ENCODE measurements at places on chromosomes 4 and X.

GRCh38 chrX:136588036-136588435 is 56.0 kb downstream of the VGLL1 start:
- DNase-seq, result no peak
- no peak overlapping the region for H3K4me3 ChIP-seq
- no peak overlapping the region for H3K27ac ChIP-seq

- no peak overlapping the region for H3K4me3 ChIP-seq
- no peaks in the 10 kb centered on the region for H3K27me3 ChIP-seq
- peaks cover 4% of the 10 kb centered on the region for H3K4me1 ChIP-seq
- no peak overlapping the region for H3K27ac ChIP-seq
- no peaks in the 10 kb centered on the region for H3K36me3 ChIP-seq
Observed at GRCh38 chr4:37599092-37599790, 86.9 kb downstream of the RELL1 start.

DNA sequence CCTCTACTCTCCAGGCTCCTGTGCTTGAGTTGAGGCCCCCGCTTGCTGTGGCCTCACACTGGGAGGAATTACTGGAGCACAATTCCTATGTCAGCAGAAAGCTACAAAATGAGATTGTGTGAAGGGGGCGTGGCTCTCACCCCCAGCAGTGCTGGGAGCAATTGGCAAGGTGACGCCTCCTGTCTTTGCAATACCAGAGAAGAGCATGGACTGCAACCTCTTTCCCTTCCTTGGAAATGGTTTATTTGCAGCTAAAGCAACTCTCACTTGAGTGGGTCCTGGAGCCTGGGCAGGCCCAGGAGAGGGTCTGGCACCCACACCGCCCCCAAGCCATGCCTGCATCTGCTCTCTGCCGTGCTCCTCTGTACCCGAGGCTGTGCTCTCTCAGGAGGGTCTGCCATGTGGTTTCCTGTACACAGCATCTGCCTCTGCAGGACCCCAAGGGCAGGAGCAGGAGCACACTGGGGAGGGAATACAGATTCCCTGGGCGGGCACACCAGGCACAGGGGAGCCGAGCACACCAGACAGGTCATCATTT is 32.9 kb upstream of the HGFAC start:
- no peaks in the 10 kb centered on the region for H3K4me1 ChIP-seq
- H3K27me3 ChIP-seq, result no peaks in the 10 kb centered on the region
- H3K4me3 ChIP-seq, result no peak overlapping the region
- peak; percentile 25 for DNase-seq
- H3K27ac ChIP-seq, result no peak overlapping the region

DNA sequence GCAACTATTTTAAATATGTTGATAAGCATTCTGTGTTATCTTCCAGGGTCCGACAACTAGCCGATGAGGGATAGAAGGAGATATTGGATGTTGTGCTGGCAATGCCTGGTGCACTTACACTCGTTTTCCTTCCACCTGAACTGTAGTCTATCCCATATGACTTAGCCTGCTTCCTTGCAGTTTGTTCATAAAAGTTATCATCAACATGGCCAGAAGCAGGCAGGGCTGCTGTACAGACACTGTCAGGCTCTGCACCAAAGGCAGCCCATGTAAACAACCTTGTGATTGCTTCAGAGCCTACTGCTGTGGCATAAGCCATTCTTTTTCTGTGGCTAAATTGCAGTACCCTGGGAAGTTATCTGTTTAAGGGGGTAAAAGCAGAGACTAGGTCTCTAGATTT is 1.6 kb downstream of the MAPK10 start:
- no peaks in the 10 kb centered on the region for H3K36me3 ChIP-seq
- H3K27me3 ChIP-seq, result no peaks in the 10 kb centered on the region
- H3K27ac ChIP-seq, result no peak overlapping the region
- H3K4me3 ChIP-seq, result no peak overlapping the region
- DNase-seq, result no peak
- H3K4me1 ChIP-seq, result no peaks in the 10 kb centered on the region

- H3K27me3 ChIP-seq, result no peaks in the 10 kb centered on the region
- DNase-seq, result no peak
- no peak overlapping the region for H3K27ac ChIP-seq
- no peaks in the 10 kb centered on the region for H3K36me3 ChIP-seq
Observed at GRCh38 chr4:21571100-21571499, 377.5 kb downstream of the KCNIP4 start.

DNA sequence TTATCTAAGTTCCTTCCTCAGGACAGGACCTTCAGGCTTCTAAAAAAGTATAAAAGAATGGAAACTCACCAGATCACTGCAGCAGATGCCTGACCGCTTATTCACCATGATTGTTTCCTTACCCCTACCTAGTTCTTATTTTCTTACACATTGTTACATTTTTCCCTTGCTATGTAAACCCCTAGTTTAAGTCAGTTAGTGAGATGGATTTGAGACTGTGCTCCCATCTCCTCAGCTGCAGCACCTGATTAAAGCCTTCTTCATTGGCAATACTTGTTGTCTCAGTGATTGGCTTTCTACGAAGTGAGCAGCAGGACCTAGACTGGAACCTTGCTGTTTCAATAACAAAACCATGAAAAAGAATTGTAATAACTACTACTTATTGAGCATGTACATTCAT is 4.7 kb downstream of the SPARCL1 start:
- peaks cover 20% of the 10 kb centered on the region for H3K4me1 ChIP-seq
- H3K27me3 ChIP-seq, result no peaks in the 10 kb centered on the region
- H3K36me3 ChIP-seq, result no peaks in the 10 kb centered on the region
- peak overlapping the region; percentile 54 for H3K4me3 ChIP-seq

DNA sequence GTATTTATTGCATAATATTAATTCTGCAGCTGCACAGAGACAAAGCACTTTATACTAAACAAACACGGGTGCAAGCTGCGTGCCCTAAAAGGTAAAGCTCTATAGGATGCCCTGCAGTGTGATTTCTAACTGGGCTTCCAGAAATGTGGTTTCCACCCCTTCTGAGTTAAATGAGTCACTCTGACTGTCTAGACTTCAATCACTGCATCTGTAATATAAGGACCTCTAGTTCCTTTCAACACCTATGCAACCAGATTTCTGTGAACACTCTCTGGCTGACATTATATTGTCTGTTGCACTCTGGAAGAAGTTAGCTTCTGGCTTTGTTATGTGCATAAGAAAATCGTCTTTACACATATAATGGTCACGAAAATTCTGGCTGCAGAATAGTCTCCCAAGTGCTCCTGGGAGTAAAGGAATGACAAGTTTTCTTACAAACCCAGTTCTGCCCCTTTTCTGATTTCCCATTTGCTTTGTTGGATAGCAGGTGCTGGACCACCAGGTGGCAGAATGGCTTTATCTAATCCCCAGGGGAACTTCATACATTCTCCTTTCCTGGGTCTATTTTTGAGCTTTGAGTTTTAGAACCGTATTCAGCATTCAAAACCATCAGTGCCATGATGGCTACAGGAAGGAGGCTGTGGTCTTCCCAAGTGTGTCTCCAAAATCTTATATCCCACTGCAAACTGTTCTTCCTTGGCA is 842.2 kb downstream of the STIM2 start:
- H3K4me1 ChIP-seq, result no peaks in the 10 kb centered on the region
- H3K36me3 ChIP-seq, result no peaks in the 10 kb centered on the region
- H3K27me3 ChIP-seq, result no peaks in the 10 kb centered on the region
- DNase-seq, result no peak
- no peak overlapping the region for H3K27ac ChIP-seq
- no peak overlapping the region for H3K4me3 ChIP-seq

GRCh38 chr4:2177443-2178093 is 64.4 kb downstream of the HAUS3 start:
- H3K36me3 ChIP-seq, result no peaks in the 10 kb centered on the region
- no peak overlapping the region for H3K27ac ChIP-seq
- H3K4me1 ChIP-seq, result no peaks in the 10 kb centered on the region

- no peak for DNase-seq
- no peak overlapping the region for H3K4me3 ChIP-seq
- no peaks in the 10 kb centered on the region for H3K27me3 ChIP-seq
- H3K4me1 ChIP-seq, result peaks cover 11% of the 10 kb centered on the region
Observed at GRCh38 chr4:163500586-163500985, 6.1 kb downstream of the TMA16 start.

DNA sequence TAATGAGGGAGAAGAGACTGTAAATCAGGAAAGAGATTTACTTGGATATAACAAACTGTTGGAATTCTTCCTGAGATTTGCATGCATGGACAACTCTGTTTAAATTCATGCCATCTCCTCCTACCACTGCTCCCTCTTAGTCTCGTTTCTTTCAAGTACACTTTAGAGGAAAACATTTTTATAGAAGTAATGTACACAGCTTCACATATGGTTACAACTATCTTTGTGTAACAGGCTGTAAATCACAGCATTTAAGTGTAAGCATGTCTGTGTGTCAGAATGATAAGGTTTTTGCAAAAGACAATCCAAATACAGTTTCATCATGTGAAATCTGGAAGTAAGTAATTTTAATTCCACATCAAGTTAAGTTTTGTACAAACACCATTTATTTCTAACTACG is 21.5 kb upstream of the ENPEP start:
- H3K4me1 ChIP-seq, result no peaks in the 10 kb centered on the region
- no peak overlapping the region for H3K27ac ChIP-seq
- H3K27me3 ChIP-seq, result no peaks in the 10 kb centered on the region
- H3K36me3 ChIP-seq, result no peaks in the 10 kb centered on the region
- no peak for DNase-seq

GRCh38 chr4:1898681-1899080 is 27.5 kb downstream of the NSD2 start:
- DNase-seq, result no peak
- H3K36me3 ChIP-seq, result peaks cover 5% of the 10 kb centered on the region
- no peak overlapping the region for H3K4me3 ChIP-seq
- H3K27me3 ChIP-seq, result no peaks in the 10 kb centered on the region
- H3K27ac ChIP-seq, result no peak overlapping the region

- H3K4me1 ChIP-seq, result no peaks in the 10 kb centered on the region
- no peaks in the 10 kb centered on the region for H3K27me3 ChIP-seq
- H3K4me3 ChIP-seq, result no peak overlapping the region
- no peak overlapping the region for H3K27ac ChIP-seq
- H3K36me3 ChIP-seq, result no peaks in the 10 kb centered on the region
- no peak for DNase-seq
Observed at GRCh38 chr4:156456830-156457229, 503.2 kb upstream of the CTSO start.

DNA sequence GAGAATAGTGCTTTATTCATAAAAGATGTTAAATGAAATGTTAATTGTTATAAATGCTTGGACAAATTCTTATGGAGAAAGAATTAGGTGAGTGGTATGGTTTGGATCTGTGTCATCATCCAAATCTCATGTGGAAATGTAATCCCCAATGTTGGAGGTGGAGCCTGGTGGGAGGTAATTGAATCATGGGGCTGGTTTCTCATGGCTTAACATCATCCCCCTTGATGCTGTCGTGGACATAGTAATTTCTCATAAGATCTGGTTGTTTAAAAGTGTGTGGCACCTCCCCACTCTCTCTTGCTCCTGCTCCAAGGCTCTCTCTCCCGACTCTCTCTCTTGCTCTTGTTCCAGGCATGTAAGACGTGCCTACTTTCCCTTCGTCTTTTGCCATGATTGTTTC is 22.5 kb downstream of the GYPE start:
- H3K36me3 ChIP-seq, result no peaks in the 10 kb centered on the region
- DNase-seq, result no peak
- no peak overlapping the region for H3K4me3 ChIP-seq
- H3K27ac ChIP-seq, result no peak overlapping the region
- no peaks in the 10 kb centered on the region for H3K4me1 ChIP-seq

DNA sequence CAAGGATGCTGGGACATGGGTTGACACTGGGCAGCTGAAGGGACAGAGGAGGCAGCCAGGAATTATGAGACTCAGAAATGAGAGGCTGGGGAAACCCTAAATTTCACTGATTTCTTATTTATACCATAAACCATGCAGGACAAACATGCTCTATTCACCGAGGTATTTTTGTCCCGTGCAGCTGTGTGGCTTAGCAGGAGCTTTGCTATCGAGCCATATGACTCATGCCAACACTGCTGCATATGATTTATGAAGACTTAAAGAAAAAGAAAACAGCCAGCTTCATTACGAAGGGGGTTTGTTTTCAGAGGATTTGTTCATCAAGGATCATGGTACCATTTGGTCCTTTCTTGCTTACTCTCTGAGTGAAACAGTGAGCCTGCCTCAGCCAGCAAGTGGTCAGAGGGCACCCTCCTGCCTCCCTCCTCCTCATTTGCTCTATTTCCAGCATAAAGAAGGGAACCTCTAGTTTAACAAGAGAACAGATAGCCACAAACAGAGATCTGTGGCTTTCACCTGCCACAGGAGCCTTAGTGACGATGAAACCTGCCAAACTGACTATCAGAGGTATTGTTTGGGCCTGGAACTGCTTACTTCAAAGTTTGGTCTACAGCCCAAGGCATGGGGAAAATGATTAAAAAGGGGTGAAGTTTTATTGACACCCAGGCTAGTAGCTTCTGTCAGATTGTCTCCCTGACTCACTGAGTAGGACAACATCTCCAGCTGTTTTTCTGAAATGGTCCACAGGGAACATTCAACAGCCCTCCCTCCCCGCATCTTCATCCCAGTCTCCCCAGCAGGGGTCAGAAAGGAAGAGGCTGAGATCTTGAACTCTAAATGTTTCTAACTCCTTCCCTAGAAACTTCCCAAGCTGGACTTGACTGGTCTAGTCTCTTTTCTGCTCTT is 80.1 kb upstream of the MAML3 start:
- no peak overlapping the region for H3K27ac ChIP-seq
- H3K4me1 ChIP-seq, result peaks cover 25% of the 10 kb centered on the region
- H3K27me3 ChIP-seq, result no peaks in the 10 kb centered on the region
- H3K36me3 ChIP-seq, result no peaks in the 10 kb centered on the region
- H3K4me3 ChIP-seq, result no peak overlapping the region
- DNase-seq, result no peak

GRCh38 chr4:137967480-137968190 is 274.5 kb downstream of the SLC7A11 start:
- H3K27ac ChIP-seq, result no peak overlapping the region
- DNase-seq, result no peak
- H3K4me1 ChIP-seq, result no peaks in the 10 kb centered on the region
- H3K36me3 ChIP-seq, result no peaks in the 10 kb centered on the region

- H3K27ac ChIP-seq, result no peak overlapping the region
- H3K4me1 ChIP-seq, result no peaks in the 10 kb centered on the region
Observed at GRCh38 chrX:39174772-39175417, 373.6 kb downstream of the MID1IP1 start.

DNA sequence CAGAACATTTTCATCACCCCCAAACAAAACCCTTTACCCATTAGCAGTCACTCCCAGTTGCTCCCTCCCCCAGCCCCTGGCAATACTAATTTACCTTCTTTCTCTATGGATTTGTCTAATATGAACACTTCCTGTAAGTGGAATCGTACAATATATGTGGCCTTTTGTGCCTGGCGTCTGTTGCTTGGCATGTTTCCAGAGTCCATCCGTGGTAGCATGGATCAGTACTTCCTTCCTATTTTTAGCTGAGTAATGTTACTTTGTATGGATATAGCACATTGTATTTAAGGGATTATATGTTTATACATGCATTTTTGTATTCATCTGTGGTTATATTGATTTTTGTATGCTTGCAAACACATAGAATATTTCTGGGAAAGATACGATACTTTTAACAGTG is 48.2 kb downstream of the PPEF1 start:
- H3K36me3 ChIP-seq, result no peaks in the 10 kb centered on the region
- no peak overlapping the region for H3K4me3 ChIP-seq
- H3K4me1 ChIP-seq, result no peaks in the 10 kb centered on the region
- H3K27me3 ChIP-seq, result no peaks in the 10 kb centered on the region
- no peak for DNase-seq

GRCh38 chrX:20500171-20500865 is 233.6 kb upstream of the RPS6KA3 start:
- H3K36me3 ChIP-seq, result no peaks in the 10 kb centered on the region
- H3K27me3 ChIP-seq, result no peaks in the 10 kb centered on the region
- no peak overlapping the region for H3K4me3 ChIP-seq

GRCh38 chr4:110994781-110995180 is 371.9 kb upstream of the PITX2 start:
- no peak for DNase-seq
- H3K27me3 ChIP-seq, result no peaks in the 10 kb centered on the region
- no peak overlapping the region for H3K4me3 ChIP-seq
- no peaks in the 10 kb centered on the region for H3K4me1 ChIP-seq
- no peak overlapping the region for H3K27ac ChIP-seq
- H3K36me3 ChIP-seq, result no peaks in the 10 kb centered on the region

Data from upper lobe of right lung (tissue), 1 donor.